Astrocyte (in vitro differentiated cells and primary cell): ENCODE measurements at places on chromosomes 1 and 21. TPM values are rescaled to one million over a fixed set of nuclear protein-coding genes. Genes with fewer than 3 reads are reported as not detected.

BATF3 gene
- 1.9 and 2.5 TPM in 2 replicates for total RNA-seq

CELA3B gene
- not detected in 2 replicates for total RNA-seq

CA6 gene
- not detected in 2 replicates for total RNA-seq

PLEKHA6 gene
- total RNA-seq = 1.5 and 2.7 TPM in 2 replicates

ABCG1 gene
- total RNA-seq = 1.3 and 1.9 TPM in 2 replicates

GNG4 gene
- total RNA-seq = 2.6 and 3.8 TPM in 2 replicates

KRTAP26-1 gene
- not detected in 2 replicates for total RNA-seq

FTCD gene
- 1.9 and 2.0 TPM in 2 replicates for total RNA-seq

CBR3 gene
- total RNA-seq = 2.3 and 2.8 TPM in 2 replicates

PADI2 gene
- 0.43 and 0.48 TPM in 2 replicates for total RNA-seq

SPRR2G gene
- not detected in 2 replicates for total RNA-seq

CRP gene
- not detected in 2 replicates for total RNA-seq

RPAP2 gene
- 23.0 and 23.7 TPM in 2 replicates for total RNA-seq

CAMTA1 gene
- total RNA-seq = 69.2 and 77.6 TPM in 2 replicates

APCS gene
- total RNA-seq = not detected in 2 replicates

IRF6 gene
- total RNA-seq = 16.2 and 21.2 TPM in 2 replicates
